ENCODE measurements at places on chromosomes 6 and 20.

- DNase-seq, result no peak
These were observed 65.8 kb downstream of the HMGN3 start for GRCh38 chr6:79168695-79168980.

DNA sequence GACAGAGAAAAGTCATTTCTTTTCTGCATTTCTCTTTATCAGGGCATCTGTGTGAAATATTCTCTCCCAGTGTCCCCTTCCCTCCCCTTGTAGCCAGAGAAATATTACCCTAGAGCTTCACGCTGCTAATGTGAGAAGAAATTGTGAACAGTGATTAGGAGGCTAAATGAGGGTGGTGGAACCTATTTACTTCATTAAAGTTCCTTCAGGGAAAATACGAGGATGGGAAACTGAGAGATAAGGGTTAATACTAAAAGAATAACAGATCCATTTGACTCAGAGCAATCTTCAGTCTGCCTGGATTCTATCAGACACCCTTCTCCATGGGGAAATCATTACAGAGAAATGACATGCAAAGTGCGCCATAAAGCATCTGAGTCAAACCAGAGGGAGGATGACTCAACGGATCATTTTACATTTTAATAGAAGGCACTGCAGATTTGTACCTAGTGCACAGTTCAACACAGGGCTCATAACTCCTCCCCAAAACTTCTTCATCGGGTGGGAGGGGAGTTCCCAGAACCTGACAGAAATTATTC, 131.3 kb downstream of the GJA10 start:
- DNase-seq, result no peak

GRCh38 chr6:107533415-107534059, 43.6 kb downstream of the SOBP start:
- DNase-seq, result no peak

GRCh38 chr6:24930431-24930871, 5.3 kb downstream of the RIPOR2 start:
- DNase-seq, result no peak

DNA sequence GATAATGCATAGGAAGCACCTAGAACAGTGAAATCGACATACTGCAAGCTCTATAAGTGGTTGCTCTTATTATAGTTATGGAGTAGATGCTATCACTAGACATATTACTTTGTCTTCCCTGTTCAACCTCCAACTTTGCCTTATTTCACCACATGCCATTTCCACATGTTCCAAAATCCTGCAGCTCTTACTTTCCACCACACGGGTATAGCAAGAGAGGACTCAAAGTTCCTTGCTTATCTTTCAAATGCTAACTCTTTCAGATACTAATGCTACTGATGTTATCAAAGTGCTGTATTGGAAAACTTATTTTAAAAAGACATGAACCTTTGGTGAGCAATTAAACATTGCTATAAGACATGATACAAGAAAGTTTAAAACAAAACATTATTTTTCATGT, 1130.1 kb downstream of the HACE1 start:
- no peak for DNase-seq

Measured in psoas muscle (tissue), 8 donors.